Smooth muscle cell of trachea (primary cell): ENCODE measurements at places on chromosomes 1 and 21. TPM values are rescaled to one million over a fixed set of nuclear protein-coding genes. Genes with fewer than 3 reads are reported as not detected.

The PSMA5 gene
- 30.4 and 60.2 TPM in 2 replicates for total RNA-seq

The HRNR gene
- not detected in 2 replicates for total RNA-seq

The LPAR3 gene
- 24.0 and 33.5 TPM in 2 replicates for total RNA-seq

The CD1E gene
- total RNA-seq = not detected in 2 replicates

The DCLRE1B gene
- 1.2 and 2.2 TPM in 2 replicates for total RNA-seq

The IL19 gene
- not detected in 2 replicates for total RNA-seq

The ADAMTS5 gene
- 8.3 and 9.3 TPM in 2 replicates for total RNA-seq

The ASAP3 gene
- 62.4 and 140 TPM in 2 replicates for total RNA-seq

The KPRP gene
- total RNA-seq = not detected in 2 replicates

The TMEM240 gene
- total RNA-seq = 4.5 and 5.5 TPM in 2 replicates

The IBA57 gene
- 6.4 and 7.4 TPM in 2 replicates for total RNA-seq

The GJA4 gene
- 0.15 TPM in 1 of 2 replicates, not detected in the other for total RNA-seq

The DENND2C gene
- total RNA-seq = 4.1 and 4.4 TPM in 2 replicates
